ENCODE measurements at places on chromosomes 16 and 17. TPM values are rescaled to one million over a fixed set of nuclear protein-coding genes. Genes with fewer than 3 reads are reported as not detected.

Gene KRTAP4-6
- total RNA-seq, result not detected

Gene ABCA9
- total RNA-seq, result not detected

Gene DNAAF1
- total RNA-seq, result not detected

DNA sequence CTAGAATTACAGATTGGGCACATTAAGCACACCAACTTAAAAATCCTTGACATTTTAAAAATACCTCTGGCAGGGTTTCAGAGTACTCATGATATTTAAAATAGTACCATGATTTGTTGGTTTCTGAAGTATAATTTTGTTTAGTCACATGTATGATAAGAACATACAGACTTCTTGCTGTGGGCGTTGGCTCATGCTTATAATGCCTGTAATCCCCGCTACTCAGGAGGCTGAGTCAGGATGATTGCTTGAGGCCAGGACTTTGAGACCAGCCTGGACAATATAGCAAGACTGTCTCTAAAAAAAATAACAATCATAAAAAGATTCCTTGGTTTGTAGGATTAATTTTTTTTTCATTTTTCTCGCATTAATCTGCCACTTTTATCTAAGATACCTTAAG, 78.5 kb downstream of the NOS2 start:
- H3K27me3 ChIP-seq, result peaks cover 7% of the 10 kb centered on the region
- H3K27ac ChIP-seq, result no peak overlapping the region
- H3K36me3 ChIP-seq, result no peaks in the 10 kb centered on the region
- H3K4me1 ChIP-seq, result no peaks in the 10 kb centered on the region
- DNase-seq, result no peak

DNA sequence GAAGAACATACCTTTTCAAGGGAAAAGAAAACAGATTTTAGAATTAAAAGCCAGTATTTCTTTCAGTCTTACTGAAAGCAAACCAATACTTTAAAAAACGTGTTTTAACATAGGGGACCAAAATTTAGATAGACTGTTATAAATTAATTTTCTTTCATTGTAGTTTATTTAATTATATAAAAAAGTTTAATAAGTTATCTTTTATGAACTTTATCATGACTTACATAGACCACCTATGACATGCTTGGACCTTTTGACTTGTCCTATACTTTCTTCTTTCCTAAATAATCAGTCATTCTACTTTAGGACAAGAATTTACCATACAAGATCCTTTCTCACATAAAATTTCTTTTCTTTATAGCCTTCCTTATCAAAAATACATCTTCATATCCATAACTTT, 102.0 kb upstream of the HAS3 start:
- H3K27ac ChIP-seq, result no peak overlapping the region
- H3K4me1 ChIP-seq, result no peaks in the 10 kb centered on the region
- H3K27me3 ChIP-seq, result no peaks in the 10 kb centered on the region
- no peak overlapping the region for H3K4me3 ChIP-seq
- H3K36me3 ChIP-seq, result peaks cover 16% of the 10 kb centered on the region
- DNase-seq, result peak; percentile 10

DNA sequence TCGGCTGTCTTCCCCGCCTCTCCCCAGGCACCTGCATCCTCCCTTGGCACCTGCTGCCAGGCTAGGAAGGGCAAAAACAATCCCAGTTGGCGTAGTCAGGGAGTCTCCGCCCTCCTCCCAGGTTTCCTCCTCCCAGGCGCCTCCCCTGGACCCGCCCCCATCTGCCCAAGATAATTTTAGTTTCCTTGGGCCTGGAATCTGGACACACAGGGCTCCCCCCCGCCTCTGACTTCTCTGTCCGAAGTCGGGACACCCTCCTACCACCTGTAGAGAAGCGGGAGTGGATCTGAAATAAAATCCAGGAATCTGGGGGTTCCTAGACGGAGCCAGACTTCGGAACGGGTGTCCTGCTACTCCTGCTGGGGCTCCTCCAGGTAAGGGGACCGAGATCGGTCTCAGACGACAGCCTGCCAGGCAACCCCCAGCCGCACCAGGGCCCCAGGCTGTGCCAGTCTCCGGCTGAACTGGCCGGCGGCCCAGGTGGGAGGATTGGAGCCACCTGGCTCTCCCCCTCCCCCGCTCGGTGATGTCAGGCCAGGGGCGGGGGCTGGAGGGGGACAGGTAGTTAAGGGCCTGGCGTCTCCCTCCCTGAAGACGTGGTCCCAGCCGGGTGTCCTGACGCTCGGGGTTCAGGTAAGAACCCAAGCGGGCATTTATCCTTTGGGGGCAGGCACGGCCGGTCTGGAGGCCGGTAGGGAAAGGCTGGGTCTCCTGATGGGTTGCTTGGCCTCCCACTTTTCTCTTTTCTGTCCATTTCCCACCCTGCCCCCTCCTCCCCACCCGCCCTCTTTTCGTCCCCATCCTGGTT, at the start of gene GRB7:
GRB7 (plus strand) TSS at position 179 of the 808 bp plus-strand sequence. CDS start 4,364 bp downstream, outside the sequence.
- H3K4me3 ChIP-seq, result peak within 1 kb of the TSS; percentile 88
- no peaks in the 10 kb centered on the region for H3K36me3 ChIP-seq
- DNase-seq, result peak; percentile 73
- H3K4me1 ChIP-seq, result peaks cover 35% of the 10 kb centered on the region
- no peaks in the 10 kb centered on the region for H3K27me3 ChIP-seq
